ENCODE measurements at places on chromosomes 6 and 20.

- DNase-seq: no peak
These were observed 123.4 kb upstream of the SUPT3H start for GRCh38 chr6:45500924-45501816.

DNA sequence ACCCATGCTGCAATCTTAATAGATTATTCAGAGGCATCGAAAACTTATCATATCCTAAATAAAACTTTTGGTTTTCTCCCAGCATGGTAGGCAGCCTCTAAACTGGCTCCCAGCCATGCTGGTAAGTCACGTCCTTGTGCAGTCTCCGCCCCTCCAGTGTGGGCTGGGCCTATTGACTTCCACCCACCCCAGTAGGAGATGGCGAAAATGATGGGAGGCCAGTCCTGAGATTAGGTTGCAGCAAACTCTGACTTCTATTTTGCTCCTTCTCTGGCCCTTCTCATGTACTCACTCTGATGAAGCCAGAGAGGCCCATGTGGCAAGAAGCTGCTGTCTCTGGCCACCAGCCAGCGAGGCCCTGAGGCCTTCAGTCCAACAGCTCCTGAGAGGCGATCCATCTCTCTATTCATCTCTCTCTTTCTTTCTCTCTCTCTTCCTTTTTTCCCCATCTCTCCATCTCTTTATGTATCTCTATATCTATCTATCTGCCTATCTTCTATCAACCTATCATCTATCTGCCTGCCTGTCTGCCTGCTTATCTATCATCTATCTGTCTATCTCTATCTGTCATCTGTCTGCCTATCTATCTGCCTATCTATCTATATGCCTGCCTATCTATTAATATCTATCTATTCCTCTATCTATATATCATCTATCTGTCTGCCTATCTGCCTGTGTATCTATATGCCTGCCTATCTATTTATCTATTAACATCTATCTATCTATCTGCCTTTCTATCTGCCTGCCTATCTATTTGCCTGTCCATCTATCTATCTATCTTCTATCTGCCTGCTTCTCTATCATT is 52.7 kb upstream of the STX16 start:
- no peak for DNase-seq

- no peak for DNase-seq
These were observed 19.7 kb downstream of the GMDS start for GRCh38 chr6:2225422-2226392.

- no peak for DNase-seq
These were observed 24.6 kb upstream of the ZNF133 start for GRCh38 chr20:18263723-18264122.

GRCh38 chr6:168765752-168766151 is 324.8 kb downstream of the SMOC2 start:
- no peak for DNase-seq

- no peak for DNase-seq
These were observed 109.8 kb upstream of the SGK1 start for GRCh38 chr6:134427721-134428120.

- peak; percentile 61 for DNase-seq
These were observed 31.2 kb downstream of the PLAGL1 start for GRCh38 chr6:143976806-143977349.

- peak; percentile 25 for DNase-seq
These were observed 391.2 kb downstream of the ADGRB3 start for GRCh38 chr6:69026243-69026642.

GRCh38 chr20:47027456-47027855 is 132.8 kb downstream of the EYA2 start:
- no peak for DNase-seq

GRCh38 chr6:128518434-128519131 is 1.8 kb downstream of the PTPRK start:
- no peak for DNase-seq

DNA sequence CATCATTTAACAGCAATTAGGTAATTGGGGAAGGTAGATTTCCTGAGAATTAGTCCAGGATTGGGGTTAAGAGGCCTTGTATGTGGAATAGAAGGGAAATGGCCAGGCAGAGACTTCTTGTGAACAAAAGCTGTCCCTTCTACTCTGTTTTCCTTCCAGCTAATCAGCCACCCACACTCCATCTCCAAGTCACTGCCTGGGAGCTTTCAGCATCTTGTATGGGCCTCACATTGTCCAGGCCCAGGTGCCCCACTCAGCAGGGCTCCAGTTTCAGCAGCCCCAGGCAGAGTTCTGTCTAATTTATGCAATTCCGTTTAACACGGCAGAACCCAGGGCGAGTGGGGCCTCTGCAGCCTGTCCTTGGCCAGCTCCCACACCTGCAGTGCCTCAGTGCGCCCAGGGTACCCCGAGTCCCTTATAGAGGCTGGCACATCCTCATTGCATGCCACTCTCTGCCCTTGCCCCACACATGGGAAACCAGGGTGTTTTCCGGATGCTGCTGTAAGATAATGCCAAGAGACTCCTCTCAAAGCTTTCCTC is 113.0 kb downstream of the EDN3 start:
- no peak for DNase-seq

GRCh38 chr6:5287205-5287965 is 26.1 kb downstream of the FARS2 start:
- DNase-seq: peak; percentile 91

DNA sequence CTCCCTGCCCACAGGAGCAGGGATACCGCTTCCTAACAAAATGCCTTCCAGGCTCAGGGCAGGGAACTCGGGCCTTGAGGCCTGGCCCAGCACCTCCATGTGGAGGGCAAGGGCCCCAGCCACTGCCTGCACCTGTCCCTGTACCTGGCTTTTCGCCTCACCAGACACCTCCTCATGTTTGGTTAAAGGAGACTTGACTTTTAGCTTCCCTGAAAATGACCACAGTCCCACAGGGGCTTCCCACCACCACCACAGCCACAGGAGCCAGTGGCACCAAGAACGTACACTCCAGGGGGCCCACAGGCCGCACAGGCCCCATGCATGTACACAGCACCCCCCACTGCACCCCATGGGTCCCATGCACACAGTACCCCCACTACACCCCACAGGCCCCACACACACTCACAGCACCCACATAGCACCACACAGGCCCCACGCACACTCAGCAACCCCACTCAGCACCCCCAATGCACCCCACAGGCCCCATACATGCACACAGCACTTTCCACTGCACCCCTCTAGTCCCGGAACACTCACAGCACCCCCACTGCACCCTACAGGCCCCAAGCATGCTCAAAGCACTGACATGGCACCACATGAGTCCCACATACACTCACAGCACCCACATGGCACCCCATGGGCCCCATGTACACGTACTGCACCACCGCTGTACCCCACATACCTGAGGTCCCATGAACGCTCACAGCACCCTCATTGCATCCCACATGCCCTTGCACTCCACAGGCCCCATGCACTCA is 86.5 kb downstream of the GINS1 start:
- DNase-seq: no peak

DNA sequence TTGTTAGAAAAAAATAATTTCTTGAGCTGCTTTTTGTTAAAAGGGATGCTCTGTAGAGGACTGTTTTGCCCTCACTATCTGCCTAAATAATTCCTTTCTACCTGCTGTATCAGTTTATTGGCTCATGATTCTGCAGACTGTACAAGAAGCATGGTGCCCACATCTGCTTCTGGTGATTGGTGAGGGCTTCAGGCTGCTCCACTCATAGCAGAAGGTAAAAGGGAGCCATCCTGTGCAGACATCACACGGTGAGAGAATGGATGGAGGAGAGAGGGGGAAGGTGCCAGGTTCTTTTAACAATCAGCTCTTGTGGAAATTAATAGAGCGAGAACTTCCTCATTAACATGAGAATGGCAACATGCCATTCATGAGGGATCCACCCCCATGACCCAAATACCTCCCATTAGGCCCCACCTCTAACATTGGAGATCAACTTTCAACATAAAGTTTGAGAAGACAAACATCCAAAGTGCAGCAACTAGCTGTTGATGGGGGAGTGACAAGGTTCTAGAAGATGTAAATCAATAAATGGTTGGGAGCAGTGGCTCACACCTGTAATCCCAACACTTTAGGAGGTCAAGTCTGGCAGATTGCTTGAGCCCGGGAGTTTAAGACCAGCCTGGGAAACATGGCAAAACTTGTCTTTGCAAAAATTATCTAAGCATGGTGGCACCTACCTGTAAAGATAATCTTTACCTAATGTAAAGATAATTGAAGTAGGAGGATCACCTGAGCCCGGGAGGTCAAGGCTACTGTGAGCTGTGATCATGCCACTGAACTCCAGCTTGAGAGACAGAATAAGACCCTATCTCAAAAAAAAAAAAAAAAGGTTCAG is 15.7 kb upstream of the AHCY start:
- no peak for DNase-seq

DNA sequence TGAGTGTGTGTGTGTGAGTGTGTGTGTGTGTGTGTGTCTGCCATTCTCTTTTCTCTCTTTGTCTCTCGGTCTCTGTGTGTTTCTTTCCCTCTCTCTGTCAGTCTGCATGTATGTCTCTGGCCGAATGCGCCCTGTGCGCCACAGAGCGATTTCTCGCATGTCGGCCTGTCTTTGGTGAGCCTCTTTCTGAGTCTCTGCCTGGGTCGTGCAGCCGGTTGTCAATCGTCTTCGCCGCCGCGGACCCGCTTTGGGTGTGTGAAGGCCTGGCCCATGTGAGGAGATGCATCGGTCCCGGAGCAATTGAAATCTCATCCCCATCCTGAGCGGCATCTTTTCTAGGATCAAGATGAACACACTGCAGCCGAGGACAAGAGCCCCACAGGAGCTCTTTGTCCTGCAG is 1567.2 kb upstream of the DEFB115 start:
- no peak for DNase-seq

DNA sequence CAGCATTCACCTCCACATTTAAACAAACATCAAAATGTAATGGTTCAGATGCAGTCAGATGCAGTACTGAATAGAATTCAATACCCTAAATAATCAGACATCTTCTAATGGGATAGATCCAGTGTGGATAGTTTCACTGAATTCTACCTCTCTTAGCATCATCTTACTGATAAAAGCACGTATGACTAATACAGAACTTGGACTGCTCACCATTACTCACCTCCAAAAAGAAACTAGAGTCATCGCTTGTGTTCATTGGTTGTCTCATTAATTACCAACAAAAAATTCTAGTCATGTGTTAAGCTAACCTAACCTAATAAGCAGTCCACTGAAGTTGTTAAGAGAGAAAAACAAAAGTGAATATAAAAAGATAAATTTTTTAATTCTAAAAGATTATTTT is 165.9 kb upstream of the IRAK1BP1 start:
- DNase-seq: no peak

DNA sequence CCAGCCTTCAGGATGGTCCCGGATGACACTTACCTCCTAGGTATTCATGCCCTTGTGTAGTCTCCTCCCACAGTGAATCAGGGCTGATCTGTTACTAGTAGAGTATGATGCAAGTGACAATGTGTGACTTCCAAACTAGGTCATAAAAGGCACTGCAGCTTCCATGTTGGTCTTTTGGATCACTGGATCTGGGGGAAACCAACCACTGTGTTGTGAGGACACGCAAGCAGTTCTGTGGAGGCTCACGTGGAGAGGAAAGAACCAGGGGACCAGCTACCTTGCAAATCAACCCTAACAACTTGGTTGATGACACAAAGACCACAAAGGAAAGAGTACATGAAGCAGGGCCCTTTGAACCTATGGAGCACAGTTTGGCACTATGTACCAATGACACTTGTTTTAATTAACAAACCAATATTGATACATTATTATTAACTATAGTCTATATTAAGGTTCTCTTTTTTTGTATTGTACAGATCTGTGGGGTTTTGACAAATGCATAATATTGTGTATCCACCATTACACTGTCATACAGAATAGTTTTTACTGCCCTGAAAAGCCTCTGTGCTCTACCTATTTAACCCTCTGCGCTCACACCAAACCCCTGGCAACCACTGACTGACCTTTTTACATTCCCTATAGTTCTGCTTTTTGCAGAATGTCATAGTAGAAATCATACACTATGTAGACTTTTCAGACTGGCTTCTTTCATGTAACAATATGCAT is 16.3 kb upstream of the SDCBP2 start:
- no peak for DNase-seq

- no peak for DNase-seq
These were observed 1.8 kb upstream of the LRRC73 start for GRCh38 chr6:43511824-43512415.

GRCh38 chr6:70266142-70266541 is 36.7 kb downstream of the COL9A1 start:
- DNase-seq: no peak

DNA sequence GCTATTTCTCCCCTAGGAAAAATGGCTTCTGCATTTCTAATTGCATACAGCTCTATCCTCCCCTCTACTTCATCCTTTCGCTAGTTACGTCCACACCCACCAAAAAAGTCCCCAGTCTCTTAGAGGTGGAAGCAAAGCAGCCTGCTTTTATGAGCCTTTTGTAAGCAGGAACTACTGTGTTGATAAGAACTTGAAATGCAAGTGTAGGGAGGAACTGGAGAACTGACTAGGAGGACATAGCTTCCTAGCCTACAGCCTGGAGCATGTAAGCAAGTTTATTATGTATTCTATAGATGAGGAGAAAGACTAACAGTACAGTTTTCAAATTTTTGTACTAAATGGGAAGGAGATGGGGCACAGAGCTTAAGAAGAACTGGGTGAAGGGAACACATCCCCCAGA is 10.3 kb downstream of the ARHGAP18 start:
- no peak for DNase-seq

DNA sequence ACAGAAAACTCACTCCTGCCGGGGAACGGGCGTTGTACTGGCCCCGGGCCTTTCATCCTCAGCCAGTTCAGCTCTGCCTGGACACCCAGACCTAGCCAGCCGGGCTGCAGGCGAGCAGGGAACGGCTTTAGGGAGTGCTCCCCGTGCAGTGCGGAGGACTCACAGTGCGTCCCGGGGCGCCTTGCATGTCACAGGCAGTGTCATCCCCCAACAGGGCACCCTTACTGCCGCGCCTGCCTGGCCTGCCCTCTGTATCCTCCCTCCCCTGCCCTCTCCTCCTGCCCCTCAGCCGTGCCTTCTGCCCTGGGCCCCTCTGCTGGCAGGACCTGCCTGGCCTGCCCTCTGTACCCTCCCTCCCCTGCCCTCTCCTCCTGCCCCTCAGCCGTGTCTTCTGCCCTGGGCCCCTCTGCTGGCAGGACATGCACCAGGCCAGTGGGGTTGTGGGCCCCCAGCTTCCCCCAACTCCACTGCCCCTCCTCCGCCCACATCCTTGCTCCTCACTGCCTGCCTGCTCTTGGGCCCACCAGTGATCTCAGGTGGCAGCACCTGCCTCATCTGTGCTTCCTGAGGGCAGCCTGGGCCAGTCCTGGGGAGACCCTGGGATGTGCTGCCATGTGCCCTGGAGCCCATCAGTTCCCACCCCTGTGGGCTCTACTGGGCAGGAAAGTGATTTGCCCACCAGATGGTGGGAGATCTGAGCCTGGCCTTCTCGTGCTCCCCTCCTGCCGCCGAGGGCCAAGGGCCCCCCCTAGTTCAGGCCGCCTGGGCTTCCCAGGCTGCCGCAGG is 43.0 kb downstream of the PYGB start:
- no peak for DNase-seq

GRCh38 chr6:131129689-131130553 is 5.3 kb upstream of the AKAP7 start:
- peak; percentile 42 for DNase-seq

GRCh38 chr20:48210111-48211027 is 425.1 kb upstream of the SULF2 start:
- no peak for DNase-seq

Measured in suppressor macrophage treated with lipopolysaccharide for 1 hour (primary cell).